Inflammatory macrophage treated with lipopolysaccharide for 1 hour (primary cell): ENCODE measurements at places on chromosomes 1 and 21.

- no peak for DNase-seq
These were observed 48.9 kb downstream of the HLCS start for GRCh38 chr21:36917471-36918158.

DNA sequence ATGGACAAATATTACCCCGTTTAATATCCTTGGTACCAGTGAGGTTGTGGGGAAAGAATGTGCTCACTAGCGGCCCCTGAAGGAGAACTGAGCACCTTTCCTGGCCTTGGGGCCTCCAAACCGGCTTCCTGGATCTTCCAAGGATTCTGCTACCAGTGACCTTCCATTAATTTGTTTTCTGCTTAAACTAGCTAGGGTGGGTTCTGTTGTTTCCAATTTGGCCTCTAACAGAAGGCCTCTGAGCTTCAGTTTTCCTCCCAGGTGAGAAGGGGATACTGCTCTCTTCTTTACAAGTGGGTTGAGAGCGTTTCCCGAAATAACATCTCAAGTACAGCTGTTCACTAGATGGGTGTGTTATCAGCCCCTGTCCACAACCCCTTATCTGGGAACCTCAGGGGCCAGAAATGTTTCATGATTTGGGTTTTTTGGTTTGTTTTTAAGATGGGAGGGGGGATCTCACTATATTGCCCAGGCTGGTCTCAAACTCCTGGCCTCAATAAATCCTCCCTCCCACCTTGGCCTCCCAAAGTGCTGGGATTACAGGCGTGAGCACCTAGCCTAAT lies 16.9 kb upstream of the IFNGR2 start:
- DNase-seq = no peak

GRCh38 chr1:47758341-47759250 lies 238.6 kb downstream of the TRABD2B start:
- no peak for DNase-seq

- no peak for DNase-seq
These were observed 11.6 kb upstream of the POU2F1 start for GRCh38 chr1:167209044-167209443.

DNA sequence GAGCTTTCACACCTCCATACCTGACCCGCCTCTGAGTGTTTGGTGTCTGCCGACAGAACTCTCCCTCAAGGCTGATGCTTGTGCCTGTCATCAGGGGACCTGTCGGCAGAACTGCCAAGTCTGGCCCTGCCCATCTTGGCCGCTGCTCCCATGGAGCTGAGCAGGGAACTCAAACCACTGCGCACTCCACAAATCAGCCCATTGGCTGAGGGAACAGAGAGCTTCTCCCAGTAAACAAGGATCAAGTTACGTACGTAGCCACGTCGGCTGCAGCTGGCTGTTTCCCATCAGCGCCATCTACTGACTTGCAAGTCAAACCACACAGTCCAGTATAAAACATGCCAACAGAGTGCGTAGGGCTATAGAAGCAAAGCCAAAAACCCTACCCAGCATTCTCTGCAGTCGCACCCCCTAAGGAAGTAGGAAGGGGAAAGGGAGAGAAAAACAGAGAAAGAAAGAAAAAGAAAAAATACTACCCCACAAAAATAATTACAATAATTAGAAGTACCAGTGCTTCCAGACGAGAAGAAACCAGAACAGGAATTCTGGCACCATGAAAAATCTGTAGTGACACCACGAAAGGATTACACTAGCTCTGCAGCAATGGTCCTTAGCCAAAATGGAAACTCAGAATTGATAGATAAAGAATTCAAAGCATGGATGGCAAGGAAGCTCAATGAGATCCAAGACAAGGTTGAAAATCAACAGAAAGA lies 13.1 kb downstream of the KRTAP13-1 start:
- DNase-seq = peak; percentile 4

DNA sequence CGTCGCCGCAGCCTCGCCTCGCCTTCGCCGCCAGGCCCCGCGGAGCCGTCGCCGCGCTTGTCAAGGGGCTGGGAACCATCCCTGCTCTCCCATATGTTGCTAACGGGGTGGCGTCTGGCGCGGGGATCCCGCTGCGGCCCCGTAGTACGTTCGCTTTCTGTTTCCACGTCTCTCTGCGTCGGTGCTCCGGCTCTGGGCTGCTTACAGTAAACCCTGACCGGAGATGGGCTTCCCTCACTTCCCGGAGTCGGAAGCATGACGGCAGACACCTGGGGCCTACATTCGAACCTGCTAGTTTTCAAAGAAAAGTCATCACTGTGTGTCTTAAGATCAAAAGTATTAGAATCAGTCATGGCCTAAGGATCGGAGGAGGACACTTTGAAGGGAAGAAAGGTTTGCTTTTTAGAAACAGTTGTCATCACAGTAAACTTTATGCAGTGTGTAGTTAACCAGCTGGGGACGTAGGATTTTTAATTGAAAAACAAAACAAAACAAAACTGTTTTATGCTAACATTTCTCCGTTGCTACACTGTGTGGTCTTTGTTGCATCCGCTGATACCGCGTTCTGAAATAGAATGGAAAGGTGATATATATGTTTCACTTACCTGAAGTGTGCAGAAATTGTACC lies 69.0 kb downstream of the SLC35A3 start:
- DNase-seq = peak; percentile 68

DNA sequence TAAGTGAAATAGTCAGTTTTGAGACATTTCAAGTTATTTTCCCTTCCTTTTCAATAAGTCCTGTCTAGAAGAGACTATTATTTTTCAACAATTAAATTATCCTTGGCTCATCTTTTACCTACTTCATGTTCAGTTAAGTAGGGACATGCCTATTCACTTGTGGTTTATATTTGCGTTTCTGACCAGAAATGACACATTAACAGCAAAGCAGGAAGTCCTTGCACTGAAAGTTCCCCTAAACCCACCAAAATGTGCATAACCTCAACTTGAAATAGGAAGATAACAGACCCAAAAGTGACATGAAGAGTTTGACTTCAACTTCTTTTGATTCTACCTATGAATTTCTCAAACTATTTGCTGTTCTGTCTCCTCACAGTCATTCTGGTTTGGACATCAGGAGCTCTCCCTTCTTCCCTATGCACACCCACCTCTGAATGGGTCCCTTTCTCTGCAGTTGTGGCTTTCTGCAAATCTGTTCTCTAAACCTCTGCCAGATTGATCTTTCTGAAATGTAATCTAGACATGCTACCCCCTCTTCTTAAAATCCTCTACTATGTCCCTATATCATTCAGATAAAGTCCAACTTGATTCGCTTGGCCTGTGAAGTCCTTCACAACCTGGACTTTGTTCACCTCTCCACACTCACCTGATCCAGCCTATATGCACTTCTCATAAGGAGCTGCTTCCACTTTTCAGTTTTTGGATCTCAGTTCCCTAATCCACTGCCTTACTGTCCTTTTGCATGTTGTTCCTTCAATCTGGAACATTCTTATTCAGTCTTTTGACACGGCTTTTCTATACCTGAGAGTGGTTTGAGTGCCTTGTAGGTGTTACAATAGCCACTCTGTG lies 661.5 kb upstream of the ADGRL4 start:
- no peak for DNase-seq

DNA sequence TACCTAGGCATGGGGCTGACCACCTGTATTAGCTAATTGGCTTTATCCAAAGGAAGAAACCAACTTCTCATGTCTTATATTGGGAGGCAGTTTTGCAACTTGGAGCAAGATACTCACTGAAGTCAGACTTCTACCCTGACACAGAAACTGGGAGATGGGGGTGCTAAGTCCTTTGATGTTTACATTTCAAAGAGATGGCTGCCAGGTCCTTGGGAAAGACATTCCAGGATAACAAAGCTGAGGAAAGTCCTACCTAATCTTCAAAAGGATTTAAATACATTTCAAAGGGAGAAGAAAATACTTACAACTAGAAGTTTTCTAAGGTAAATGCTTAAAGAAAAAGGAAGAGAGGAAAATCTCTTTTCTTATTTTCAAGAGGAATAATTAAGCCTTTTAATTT lies 62.1 kb downstream of the FH start:
- no peak for DNase-seq

DNA sequence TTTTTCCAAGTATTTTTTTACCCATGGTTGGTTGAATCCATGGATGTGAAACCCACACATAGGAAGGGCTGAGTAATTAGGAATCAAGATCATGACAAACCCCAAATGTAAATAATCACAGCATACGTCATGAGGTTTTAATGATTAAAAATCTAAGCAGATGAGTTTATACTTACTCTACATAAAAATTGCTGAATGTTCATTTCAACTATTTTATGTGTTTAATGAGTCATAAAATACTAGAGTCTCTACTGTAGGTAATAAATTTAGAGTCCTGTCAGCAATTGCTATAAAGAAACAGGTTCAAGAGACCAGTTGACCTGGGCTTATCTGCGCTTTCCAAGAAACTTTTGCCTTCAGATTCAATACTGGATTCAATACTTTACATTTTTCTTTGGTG lies 18.2 kb downstream of the CTH start:
- no peak for DNase-seq

- no peak for DNase-seq
These were observed 121.2 kb upstream of the SLC44A3 start for GRCh38 chr1:94698759-94699502.

DNA sequence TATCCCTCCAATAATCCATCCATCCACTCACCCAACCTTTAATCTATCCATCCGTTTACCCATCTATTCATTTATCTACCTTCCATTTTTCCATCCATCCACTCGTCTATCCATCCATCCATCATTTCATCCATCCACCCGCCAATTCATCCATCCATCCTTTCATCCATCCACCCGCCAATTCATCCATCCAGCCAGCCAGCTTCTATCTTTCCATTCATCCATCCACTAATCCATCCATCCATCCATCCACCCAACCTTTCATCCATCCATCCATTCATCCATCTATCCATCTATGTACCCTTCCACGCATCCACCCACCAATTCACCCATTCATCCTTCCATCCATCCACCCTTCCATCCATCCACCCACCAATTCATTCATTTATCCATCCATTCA lies 10.5 kb upstream of the CASZ1 start:
- no peak for DNase-seq

DNA sequence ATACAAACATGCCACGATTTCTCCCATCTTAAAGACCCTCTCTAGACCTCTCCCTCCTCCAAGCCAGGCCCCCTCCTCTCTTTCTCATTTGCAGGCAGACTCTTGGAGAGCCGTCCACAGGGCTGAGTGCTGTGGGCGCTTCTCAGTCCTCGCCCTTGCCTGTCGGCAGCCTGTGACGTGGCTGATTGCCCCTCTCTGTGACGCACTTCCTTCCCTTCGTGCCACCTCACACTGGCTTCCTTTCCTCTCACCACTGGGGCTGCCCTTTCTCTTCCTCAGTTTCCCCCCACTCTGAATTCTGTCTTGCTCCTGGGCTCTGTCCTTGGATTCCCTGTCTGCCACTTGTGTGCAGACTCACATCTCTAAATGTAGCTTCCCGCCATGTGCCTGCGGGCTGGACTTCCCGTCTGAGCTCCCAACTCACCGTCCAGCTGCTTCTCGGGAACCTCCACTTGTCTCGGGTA lies 227.2 kb downstream of the CAMTA1 start:
- DNase-seq = no peak

GRCh38 chr1:217134857-217135568 lies 411.8 kb upstream of the ESRRG start:
- DNase-seq = no peak

- no peak for DNase-seq
These were observed 3.0 kb downstream of the BRDT start for GRCh38 chr1:91952187-91952586.

GRCh38 chr1:87089823-87090222 lies 175.4 kb downstream of the HS2ST1 start:
- DNase-seq = no peak

DNA sequence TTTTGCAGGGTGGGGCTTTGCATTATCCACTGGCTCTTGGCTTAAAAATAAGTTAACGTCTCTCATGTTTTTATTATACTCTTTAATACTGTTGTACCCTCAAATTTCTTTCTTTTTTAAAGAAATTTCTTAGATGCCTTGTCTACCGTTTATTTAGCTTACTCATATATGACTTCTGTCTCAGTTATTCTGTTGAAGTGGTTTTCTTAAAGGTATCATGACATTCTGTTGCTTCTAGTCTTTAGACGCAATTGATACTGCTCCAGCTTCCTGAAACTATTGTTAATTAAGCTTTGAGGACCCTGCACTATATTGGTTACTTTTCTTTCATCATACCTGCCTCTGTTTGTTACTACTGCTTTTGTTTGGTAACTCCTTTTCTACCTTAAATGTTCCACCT lies 11.7 kb downstream of the PKN2 start:
- no peak for DNase-seq

- DNase-seq = no peak
These were observed 322.4 kb upstream of the SGIP1 start for GRCh38 chr1:66211521-66211920.

DNA sequence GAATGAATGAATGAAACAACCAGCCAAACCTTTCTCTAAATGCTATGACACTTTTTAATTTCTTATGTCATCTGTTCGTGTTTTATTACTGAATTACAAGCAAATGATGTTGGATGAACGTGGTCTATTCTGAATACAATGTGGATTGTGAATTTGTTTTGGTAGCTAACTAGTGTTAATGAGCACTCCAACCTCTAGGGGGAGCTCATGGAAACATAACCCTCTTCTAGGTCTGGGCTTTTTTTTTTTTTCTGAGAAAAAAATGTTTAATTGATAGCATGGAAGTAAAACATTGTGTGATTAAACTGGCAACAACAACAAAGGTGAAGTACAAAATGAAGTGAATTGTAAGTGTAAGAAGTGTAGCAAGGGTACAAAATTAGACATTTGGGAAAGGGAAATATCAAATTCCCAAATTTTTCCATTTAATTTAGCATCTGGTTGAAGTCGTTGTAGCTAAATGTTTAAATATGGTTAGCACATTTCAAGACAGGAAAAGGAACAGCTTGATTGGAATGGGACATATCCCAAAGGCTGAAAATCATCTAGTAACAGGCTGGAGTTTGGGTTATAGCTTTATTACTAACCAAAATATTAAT lies 42.6 kb upstream of the PTGS2 start:
- peak; percentile 43 for DNase-seq

GRCh38 chr1:150777544-150777943 lies 12.0 kb upstream of the CTSS start:
- DNase-seq = peak; percentile 36

DNA sequence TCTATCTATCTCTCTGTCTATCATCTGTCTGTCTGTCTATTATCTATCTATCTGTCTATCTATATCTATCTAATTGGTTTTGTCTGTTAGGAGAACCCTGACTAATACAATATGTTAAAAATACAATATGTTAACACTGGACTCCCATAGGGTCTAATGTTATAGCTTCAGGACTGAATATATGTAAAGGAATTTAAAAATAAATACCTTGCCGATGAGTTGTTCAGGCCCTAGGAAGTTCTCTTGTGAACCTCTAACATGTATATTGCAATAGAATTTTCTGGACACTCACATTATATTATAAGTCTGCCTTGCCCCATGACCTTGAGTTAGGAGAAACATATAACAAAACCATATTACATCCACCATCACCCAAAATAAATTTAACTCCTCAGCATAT lies 900.6 kb downstream of the NCAM2 start:
- no peak for DNase-seq

GRCh38 chr1:17447501-17447992 lies 8.1 kb upstream of the RCC2 start:
- DNase-seq = no peak

GRCh38 chr21:43333298-43334062 lies 93.5 kb downstream of the SIK1 start:
- DNase-seq = peak; percentile 48

GRCh38 chr1:204975568-204976235 lies 67.3 kb upstream of the CNTN2 start:
- peak; percentile 29 for DNase-seq
